ENCODE measurements at places on chromosomes 6 and 20.

GRCh38 chr6:14665827-14666724 lies 548.5 kb downstream of the CD83 start:
- DNase-seq, result peak; percentile 99

DNA sequence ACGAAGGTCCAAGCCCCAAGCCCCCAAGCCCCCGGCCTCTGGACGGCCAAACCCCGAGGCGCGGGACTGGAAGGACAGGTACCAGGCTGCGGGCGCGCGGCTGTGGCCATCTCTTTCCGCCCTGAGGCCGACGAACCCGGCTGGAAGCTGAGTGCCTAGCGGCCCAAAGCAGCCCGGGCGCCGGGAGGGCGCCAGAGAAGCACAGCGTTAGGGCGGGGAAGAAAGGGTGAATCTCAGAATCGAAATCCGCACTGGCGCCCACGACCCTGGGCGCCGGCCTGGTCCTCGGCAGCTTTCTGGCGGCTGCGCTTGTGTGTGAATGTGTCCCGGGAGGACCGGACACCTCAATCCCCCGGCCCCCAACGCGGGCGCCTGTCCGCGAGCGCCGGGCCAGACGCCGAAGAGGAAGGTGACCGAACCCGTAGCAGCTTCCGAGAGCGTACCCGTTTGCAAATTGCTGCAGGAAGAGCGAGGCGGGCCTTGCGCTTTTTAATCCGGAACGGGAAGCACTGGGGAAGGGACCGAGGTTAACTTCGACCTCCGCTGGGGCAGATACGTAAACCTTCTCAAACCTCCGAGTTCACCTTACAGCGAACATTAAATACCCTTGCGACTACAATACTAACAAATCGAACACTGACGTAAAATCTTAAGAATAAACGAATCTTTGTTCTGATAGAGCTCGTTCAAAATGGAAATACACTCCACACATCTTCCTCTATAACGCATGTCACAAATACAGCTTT lies 2.9 kb downstream of the NRN1 start:
- DNase-seq, result no peak

GRCh38 chr6:7000825-7001777 lies 106.7 kb upstream of the RREB1 start:
- no peak for DNase-seq

GRCh38 chr6:65799389-65799788 lies 92.4 kb upstream of the EYS start:
- no peak for DNase-seq

DNA sequence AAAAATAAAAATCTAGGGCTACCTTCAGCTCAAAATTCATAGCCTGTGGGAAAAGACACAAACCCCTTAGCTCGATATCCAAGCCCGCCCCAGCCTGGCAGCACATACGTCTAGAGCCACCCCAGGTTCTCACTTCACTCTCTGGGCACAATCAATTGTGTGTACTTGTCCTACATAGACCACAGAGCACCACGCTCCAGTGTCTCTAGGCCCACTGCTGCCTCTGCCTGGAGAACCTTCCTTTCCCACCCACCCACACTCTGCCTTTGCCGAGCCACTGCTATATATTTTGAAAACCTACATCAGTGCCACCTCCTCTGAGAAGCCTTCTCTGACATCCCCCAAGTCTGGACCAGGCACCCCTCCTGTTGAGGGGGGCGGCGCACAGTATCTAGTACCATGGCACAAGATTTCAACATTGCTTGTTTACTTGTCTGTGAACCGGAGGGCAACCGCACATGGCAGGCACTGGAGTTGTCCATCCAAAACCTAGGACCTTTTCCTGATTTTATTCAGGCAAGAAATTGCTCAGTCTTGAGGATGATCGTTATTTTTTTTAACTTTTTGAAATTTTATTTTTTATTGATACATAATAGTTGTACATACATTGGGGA lies 141.5 kb downstream of the UNC5CL start:
- DNase-seq, result no peak

DNA sequence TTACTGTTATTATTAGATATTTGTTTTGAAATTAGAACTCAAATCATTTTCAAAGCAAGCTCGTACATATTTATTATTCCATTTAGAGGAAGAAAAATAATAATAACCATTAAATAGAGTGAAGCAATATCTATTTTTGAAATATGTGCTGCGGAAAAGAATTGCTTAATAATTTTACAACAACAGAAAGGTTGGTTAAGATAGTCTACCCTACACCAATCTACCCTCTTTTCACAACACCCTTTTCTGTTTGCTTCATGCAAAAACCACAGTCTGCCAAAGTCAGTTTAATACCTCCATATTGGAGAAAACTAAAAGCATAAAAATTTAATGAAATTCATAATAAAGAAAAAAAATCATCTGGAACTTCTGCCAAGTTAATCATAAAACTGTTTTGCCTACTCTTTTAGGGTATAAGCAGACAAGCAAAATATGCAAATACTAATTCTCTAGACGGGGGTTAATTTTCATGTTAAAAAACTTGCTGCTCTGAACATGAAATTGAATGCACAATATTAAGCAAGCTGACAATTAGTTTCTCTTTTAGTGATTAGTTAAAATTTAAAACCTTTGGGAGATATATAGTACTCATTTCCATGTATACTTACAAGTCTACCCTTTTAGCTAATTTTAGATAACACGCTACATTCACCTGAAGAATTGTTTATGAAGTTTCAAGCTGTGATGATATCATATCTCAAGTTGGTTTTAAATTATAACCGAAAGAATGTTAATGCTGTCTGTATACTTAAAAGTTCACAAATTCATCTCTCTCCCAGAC lies 100.2 kb downstream of the AHI1 start:
- DNase-seq, result no peak

- no peak for DNase-seq
These were observed 2.2 kb upstream of the FAM209A start for GRCh38 chr20:56522311-56522710.

DNA sequence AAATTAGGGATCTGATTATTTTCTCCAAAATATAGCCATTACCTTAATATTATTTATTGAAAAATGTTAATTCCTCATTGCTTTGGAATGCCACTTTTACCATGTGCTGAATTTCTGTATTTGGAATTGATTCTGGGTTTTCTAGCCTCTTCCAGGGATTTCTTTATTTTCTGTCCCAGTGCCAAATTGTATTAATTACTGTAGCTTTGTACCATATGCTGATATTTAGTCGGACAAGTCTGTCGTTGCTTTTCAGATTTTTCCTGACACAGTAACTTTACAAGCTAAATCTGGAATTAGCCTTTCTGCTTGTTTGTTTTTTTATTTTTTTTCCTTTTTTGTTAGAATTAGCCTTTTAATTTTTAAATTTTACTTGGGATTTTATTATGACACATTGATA lies 10.9 kb upstream of the TMEM14B start:
- no peak for DNase-seq

DNA sequence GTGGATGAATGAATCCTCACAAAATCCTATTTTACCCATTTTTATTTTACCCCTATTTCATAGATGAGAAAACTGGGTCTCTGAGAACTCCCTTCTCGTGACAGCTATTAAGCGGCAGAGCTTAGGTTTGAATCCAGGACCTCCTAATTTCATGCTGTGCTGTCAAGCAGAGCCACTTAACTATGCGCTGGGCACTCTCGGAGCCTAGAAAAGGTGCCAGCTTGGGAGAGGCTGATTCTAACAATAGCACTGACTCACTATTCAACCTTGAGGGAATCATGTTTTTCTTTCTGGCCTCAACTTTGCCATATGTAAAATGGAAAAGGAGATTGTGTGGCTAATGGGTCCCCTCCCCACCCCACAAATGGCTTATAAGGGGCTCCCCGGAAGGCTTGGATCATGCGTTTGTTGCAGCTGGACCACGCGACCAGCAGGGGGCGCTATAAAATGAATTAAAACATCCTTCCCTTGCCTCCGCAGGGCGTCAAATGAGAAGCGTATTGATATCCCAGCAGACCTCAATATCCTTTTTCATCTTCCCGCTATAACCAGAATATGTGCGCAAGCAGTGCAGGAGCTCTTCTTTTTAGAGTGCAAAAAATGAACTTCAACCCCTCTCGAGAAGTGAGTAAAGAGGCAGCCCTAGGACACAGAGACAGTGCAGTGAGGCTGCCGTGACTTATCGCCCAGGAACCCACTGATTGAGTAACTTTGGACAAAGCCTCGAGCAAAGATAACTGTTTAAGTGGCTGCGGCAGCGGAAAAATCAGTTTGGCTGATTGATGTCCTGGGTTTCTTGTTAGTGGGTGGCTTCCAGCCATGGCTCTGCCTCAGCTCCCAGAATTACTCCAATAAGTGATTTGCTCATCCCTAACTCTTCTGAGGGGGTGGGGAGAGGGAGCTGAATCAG lies 12.8 kb upstream of the PDYN start:
- no peak for DNase-seq

GRCh38 chr6:151962246-151962846 lies 154.9 kb downstream of the ESR1 start:
- DNase-seq, result peak; percentile 70

- peak; percentile 5 for DNase-seq
These were observed 1.2 kb downstream of the MYB start for GRCh38 chr6:135182071-135183001.

DNA sequence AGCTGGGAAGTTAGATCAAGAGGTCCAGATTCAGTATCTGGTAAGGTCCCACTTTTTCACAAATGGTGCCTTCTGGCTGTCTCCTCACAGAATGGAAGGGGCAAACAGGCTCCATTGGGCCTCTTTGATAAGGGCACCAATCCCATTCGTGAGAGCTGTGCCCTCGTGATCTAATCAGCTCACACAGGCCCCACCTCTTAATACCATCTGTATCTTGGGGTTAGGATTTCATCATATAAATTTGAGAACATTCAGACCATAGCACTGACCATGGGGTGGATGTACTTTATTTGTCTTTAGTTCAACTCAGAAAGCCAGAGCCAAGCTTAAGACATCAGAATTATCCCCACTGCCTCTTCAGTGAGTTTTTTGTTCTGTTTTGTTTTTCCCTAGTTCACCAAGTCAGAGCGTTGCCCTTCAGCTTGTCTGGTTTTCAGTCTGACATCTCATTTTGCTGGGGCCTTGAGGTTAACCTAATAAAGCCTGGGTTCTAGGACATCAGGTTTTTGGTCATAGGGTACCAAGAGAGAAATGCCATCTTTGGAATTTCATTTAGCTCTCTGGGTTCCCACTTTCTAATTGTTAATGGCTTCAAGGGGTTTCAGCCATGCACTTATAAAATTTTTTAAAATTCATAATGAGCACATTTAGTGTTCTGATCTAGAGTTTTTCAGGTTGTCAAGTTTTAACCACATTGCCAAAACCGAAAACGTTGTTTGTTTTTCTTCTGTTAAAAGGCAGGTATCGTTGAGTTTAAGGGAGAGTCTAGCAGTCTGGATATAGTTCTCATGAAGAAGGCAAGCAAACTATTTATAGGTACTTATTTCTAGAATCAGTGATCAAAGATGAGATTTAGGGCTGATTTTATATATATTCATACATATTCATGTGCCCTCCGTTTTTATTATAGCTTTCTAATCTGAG lies 19.0 kb downstream of the SENP6 start:
- no peak for DNase-seq

- DNase-seq, result no peak
These were observed 12.5 kb downstream of the CAP2 start for GRCh38 chr6:17405944-17406245.

DNA sequence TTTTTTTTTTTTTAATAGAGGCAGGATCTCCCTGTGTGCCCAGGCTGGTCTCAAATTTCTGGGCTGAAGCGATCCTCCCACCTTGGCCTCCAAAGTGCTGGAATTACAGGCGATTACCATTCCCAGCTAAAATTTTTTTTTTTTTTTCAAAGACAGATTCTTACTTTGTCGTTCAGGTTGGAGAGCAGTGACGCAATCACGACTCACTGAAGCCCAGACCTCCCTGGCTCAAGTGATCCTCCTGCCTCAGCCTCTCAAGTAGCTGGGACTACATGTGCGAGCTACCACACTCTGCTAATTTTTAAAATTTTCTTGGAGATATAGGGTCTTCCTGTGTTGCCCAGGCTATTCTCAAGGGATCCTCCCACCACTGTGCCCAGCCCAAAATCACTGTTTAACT lies 58.0 kb upstream of the MYO6 start:
- DNase-seq, result peak; percentile 46

GRCh38 chr6:90646940-90647339 lies 60.1 kb upstream of the MAP3K7 start:
- DNase-seq, result peak; percentile 28

DNA sequence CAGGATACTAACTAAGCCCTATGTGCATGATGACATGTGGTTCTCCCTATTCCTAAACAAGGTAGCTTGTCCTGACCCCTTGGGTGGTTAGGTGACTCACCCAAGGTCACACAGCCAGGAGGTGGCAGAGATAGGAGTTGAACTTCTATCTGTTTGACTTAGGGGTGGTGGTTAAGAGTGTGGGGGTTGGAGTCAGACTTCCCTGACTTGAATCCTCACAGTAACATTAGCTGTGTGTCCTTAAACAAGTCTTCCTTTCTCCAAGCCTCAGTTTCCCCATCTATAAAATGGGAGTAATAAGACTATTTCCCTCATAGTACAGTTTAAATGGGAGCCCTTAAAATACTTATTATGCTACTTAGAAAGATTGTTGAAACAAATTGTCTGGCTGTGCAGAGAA lies 21.9 kb downstream of the SLC12A5 start:
- no peak for DNase-seq

DNA sequence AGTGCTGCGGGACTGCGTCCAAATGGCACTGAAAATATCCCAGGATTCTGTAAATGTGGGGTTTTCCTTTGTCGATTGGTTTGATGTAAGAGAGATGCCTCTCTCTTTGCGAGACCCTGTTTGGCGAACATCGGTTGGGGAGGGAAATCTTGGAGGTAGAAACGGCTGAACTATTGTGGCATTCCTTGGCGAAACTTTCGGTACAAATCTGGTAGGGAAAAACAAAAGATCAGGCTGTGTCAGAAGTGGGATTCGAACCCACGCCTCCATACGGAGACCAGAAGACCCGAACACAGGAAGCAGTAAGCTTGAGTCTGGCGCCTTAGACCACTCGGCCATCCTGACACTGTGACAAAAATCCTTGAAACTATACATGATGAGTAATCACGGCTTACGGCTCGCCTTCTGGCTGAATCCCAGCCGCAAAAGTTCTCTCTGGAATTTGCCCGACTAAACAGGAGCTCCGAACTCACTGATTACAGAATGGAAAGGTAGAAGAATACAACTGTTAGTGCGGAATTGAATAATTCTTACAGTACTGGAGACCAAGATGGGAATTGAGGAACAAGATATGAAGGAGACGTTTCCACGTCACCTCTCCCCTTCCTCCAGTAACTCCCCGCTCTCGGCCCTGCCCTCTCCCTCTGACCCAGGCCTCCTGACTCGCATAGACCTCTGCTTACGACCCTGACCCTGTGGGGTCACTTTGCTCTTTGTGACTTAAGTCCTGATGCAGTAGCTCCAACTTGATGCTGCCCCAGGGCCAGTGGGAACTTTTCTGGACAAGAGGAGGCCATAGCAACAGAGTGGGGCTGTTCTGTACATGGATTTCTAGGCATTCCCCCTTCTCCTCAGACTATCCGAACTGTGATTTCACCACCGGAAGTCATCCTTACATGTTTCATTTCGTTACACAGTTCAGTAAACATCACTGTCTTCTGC lies 132.8 kb upstream of the ZNF184 start:
- DNase-seq, result peak; percentile 91

Data from HT1080 (cell line).